ENCODE measurements at places on chromosomes 2 and 18.

- DNase-seq: no peak
Observed at GRCh38 chr18:9987931-9988330, 74.1 kb downstream of the VAPA start.

DNA sequence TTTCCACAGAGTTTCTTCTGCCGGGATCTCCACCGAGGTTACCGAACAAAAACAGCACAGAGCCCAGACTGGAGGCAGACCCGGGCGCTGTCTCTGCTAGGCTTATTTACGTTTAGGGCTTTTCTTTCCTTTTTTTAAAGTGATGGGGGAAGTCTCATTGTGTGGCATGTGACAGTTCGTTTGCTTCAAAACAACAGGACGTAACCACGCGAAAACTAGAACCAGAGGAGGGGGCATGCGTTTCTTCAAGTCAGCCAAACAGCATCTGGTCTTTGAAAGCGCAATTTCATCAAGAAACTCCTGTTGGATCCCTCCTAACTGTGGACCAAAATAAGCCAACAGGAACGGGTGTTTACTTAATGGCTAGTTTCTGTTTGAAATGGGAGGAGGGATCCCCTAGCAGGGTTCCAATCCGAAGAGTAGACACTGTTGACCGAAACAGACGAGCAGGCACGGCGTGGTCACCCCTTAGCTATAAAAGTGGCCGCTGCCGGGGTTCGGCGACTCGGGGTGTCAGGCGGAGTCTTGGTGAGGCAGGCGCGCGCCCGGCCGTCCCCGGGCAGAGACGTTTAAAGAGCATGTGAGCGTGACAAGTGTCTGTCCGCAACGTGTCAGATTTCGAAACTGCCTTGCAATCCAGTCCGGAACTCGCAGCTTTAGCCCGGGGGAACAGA, 997 bp upstream of the TGIF1 start:
- DNase-seq: peak; percentile 55

GRCh38 chr2:112216167-112216566, 38.7 kb downstream of the ZC3H8 start:
- no peak for DNase-seq

GRCh38 chr2:238901461-238902057, 53.7 kb downstream of the TWIST2 start:
- no peak for DNase-seq

DNA sequence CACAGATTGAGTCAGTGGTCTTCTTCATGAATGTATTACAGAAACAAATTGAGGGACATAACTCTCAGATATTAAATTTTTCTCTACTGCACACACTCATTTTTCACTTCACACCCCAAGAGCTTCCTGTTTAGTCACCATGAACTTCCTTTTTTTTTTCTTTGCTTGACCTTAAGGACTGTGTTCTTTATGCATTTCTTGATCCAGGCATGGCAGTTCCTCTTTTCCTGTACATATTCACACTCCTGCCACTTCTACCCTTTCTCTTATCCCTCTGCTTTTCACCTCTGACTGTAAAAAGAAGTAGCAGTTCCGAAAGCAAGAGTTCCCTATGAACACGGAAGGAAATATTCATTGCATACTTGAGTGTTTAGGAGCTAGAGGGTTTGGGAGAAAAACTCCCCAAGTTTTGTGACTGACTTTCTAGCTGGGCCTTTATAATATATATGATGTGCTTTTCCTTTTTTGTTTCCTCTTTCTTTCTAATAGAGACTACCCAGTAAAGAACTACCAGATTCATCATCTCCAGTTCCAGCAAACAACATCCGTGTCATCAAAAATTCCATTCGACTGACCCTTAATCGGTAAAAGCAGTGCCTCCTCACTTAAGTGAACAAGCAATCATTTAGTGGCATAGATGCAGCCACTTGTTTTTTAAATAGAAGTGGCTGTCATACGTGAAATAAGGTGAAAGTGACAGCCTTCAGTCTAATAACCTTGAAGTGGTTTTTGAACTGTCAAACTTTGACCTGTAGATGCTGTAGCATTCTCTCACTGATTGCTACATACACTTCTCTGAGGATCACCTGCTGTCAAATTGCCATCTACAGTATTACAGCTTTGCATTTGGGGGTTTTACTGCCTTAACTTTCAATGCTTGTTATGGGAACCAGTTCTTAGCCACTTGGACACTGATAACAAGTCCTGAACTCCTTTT, 40.8 kb downstream of the PAPOLG start:
- no peak for DNase-seq

DNA sequence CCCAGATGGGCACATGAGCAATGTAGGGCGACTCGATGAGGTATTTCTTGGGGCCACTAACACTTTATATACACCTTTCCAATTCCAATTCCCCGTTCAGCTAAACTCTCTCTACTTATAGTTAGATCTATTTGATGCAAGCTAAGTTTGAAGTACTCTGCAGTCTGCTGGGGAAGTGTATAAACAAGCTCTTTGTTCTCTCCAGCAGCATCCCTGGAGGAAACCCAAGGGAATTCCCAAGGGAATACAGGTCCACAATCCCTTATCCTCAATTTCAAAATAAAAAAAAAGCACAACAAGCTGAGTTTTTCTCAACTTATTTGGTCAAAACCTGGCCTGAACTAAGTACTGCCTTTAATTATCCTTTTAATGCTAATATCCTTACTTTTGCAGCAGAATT, 433.3 kb downstream of the NBAS start:
- no peak for DNase-seq

DNA sequence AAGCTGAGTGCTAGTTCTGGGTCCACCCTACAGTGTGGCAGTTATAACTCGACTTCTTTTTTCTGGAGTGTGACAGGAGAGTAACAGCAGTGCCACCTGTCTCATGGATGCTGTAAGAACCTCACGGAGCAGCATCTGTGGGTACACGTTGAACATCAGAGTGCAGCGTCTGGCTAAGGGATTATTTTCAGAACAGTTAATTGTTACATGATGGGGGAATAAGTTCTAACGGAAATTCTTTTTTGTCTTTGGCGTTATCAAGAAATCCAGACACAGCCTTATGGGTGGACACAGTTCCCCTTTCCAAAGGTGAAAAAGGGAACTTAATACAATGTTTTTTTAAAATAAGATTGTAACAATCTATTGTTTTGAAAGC, 28.3 kb upstream of the TOGARAM2 start:
- no peak for DNase-seq

All from activated CD4-positive, alpha-beta T cell treated with anti-CD3 and anti-CD28 coated beads, Interleukin-2, amount 50 U/mL, for 24 hours (primary cell).